Gastrocnemius medialis (tissue), 4 donors: ENCODE measurements at places on chromosomes 11 and 22.
A peak's percentile ranks its signal among the peaks of the same experiment; 100 is the strongest.

DNA sequence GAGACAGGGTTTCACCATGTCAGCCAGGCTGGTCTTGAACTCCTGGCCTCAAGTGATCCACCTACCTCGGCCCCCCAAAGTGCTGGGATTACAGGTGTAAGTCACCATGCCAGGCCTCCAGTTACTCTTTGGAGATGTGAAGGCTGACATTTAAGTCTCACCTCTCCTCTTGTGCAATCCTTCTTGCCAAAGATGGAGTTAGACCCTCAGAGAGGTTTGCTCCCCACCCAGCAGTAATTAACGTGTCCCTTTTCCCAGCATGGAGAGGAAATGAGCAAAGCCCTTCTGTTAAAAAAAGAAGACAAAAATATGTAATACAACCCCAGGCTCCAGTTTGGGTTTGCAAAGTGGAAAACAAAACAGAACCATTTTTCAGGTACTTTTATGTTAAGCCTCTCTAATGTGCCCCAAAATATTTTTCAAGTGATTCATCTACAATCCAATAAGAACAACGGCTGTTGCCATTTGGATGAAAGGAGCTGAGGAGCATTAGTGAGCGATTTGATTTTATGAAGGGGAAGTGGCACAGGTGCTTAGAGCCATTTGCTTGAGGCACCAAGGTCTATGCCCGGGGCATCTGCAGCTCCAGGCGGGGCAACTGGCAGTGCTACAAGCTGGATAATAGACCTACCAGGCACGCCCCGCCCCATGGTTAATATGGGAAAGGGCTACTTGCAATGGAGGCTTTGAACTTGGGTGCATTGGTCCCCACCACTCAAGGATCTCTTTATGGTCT, 57.2 kb downstream of the GRIK4 start:
- DNase-seq, result no peak

GRCh38 chr11:107722662-107723061, 10.8 kb upstream of the SLN start:
- DNase-seq, result no peak

- no peak for DNase-seq
These were observed 25.9 kb upstream of the PRSS23 start for GRCh38 chr11:86774417-86774816.

GRCh38 chr11:115656669-115657068, 152.5 kb upstream of the CADM1 start:
- DNase-seq, result no peak

DNA sequence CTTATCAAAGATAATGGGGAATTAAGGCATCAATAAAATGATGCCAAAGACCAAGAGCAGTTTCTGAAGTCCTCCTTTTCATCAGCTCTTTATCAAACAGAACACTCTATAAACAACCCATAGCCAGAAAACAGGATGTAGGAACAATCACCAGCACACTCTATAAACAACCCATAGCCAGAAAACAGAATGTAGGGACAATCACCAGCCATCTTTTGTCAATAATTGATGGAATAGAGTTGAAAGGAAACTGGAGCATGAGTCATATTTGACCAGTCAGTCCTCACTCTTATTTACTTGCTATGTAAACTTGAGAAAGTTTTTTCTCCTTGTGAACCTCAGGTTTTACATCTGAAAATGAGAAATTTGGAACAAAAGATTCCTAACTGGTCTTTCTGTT, 10.0 kb downstream of the MS4A2 start:
- no peak for DNase-seq

GRCh38 chr11:70415642-70416395, 17.5 kb downstream of the CTTN start:
- DNase-seq, result no peak

DNA sequence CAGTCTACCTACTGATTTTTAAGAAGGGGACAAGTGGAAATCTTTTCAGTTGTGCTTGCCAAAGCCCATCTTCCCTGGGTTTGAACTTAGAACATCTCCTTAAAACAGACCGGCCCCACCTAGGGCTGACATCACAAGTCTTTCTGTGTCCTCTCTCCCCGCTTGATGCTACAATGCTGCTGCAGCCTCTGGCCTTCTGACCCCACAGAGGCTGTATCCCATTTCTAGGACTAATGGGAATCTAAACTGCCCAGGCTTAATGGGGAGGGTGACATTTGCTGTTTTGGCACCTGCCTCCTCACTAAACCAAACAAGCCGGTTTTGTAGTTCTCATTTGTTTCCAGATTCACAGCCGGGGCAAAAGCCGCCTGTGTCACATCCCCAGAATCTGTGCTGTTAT, 121.3 kb upstream of the CADM1 start:
- no peak for DNase-seq

DNA sequence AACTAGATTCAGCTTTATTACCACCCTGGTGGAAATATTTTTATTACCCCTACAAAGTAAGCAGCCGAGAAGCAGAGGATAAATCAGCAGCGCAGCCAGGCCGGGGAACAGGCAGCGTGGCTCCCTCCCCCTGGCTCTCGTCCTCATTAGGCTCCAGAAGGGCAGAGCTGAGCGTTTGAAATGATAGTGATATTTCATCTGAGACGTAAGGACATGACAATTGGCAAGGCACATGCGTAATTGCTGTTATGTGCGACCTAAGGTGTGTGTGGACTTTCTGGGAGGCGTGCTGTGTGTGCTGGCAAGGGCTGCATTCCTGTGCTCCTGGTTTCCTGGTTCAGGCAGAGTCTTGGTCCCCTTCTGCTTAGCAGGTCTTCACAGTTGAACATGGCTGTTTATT, 247.8 kb downstream of the TBC1D22A start:
- no peak for DNase-seq

DNA sequence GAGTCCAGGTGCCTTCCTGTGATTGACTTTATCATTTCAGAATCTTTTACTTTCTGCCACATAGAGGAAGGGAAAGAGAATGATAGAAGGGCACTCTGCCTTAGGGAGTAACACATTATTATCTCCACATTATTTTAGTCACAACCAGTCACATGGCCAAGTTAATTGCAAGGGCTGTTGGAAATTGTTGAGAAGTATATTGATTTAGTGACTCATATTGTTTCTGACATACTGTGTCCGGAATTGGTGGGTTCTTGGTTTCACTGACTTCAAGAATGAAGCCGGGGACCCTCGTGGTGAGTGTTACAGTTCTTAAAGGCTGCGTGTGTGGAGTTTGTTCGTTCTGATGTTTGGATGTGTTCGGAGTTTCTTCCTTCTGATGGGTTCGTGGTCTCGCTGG, 8.7 kb downstream of the OR51B4 start:
- no peak for DNase-seq

DNA sequence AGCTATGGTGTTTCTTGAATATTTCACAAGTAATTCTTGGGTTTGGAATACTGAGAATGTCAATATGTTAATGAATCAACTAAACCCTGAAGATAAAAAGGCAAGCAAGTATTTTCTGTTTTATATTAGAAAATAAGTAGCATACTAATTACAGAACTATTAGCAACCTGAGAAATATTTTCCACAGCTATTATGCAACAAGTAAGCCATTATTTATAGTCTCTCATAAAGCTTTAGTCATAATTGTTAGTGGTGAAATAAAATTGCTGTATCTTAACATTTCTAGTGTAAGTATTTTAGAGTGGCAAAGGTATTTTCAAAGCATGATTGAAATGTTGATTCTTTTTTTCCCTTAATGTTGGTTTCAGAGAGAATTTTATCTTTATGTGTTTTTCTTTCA, 53.3 kb downstream of the FAR1 start:
- no peak for DNase-seq

DNA sequence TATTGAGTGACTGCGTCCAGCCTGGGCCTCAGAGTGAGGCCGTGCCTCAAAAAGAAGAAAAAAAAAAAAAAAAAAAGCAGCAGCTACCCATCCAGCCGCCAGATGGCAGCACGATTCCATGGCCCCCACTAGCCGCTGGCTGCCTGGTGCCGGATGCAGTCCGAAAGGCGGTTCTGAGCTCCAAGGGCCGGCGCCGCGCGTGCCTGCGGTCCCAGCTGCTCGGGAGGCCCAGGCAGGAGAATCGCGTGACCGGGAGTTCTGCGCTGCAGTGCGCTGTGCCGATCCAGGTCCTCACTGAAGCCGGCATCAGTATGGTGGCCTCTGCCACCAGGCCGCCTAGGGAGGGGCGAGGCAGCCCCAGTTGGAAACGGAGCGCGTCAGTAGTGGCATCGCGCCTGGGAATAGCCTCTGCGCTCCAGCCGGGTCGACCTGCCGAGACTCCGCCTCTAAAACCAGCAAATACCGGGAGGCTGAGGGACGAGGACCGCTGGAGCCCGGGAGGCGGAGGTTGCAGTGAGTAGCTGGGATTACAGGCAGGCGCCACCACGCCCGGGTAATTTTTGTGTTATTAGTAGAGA, 19.3 kb downstream of the SCARF2 start:
- DNase-seq, result peak; percentile 66

- no peak for DNase-seq
These were observed 41.7 kb downstream of the NARS2 start for GRCh38 chr11:78532991-78533390.

DNA sequence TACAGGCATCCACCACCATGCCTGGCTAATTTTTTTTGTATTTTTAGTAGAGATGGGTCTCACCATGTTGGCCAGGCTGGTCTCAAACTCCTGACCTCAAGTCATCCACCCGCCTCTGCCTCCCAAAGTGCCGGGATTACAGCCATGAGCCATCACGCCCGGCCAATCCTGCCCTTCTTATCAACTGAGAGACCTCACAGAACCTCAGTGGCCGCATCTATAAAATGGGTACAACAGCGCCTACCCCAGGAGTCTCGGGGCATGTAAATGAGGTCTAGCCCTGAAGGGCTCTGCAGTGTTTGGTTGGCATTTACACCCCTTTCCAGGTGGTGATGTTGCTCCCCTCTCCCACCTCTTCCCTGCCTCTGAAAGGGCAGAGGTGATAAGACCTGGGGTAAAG, 11.7 kb downstream of the SYNGR1 start:
- DNase-seq, result no peak

DNA sequence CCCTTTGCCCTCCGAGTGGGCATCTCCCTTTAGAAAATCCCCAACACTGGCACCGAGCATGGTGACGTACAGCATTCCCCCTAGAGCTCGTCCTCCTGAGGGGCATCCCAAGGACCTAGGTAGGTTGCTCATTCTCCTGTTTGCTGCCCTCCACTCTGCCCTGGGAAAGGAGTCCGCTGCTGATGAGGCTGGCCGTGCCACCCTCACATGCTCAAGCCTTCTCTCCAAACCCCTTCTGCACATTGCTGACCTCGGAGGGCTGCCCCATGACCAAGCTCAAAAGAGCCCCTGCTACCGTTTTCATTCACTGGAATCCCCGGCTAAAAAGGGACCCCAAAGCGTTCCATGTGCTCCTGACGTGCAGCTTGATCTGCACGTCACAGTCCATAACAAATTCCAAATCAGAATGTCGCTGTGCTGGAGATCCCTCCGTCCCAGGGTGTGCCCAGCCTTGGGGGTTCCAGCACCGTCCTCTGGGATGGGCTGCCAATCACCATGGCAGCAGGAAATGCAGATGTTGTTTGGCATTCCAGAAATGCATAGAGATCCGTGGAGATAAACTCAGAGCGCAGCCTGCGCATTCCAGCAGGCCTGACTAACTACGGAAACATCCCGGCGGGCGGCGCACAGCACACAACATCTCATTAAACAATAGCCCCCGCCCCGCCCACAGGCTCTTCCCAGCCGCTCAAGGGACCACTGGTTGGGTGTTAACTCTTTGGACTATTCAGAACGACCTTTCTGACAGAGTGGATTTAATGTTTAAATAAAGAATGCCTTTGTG, 26.3 kb upstream of the GNB1L start:
- DNase-seq, result no peak

DNA sequence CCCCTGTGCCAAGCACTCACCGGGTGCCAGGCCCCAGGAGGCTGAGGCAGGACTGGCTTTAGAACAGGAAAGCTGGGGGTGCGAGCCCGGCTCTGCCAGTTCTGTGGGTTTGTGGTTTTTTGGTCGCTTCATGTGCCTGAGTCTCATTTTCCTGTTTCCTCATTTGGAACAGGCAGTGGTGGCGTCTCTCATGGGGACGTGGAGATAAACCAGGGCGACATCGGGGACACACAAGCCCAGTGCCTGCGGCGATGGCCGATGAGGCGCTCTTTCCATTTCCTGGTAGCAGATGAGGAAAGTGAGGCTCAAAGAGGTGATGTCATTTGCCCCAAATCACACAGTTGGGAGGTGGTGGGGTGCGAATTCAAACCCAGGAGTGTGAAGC, 20.8 kb upstream of the CHKA start:
- DNase-seq, result no peak

GRCh38 chr11:86978756-86979608, 23.8 kb upstream of the FZD4 start:
- no peak for DNase-seq

- DNase-seq, result no peak
These were observed 139.5 kb upstream of the TTC12 start for GRCh38 chr11:113174882-113175281.

DNA sequence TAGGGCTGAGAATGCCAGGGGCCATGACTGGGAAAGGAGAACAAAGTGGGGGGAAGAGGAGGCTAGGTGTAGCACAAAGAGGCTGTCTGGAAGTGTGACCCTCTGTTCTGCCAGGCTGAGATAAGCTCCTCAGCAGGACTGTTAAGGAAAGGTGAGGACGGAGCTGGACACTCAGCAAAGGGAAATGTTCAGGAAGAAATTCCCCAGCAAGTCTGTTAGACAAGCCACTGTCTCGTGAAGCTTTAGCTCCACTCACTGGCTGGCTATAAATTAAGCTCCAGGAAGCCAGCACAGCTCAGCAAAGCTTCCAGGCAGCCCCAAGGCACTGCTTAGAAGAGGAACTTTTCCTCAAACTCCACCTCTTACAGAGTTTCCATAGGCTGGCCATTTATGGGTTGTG, 181.2 kb upstream of the API5 start:
- no peak for DNase-seq

DNA sequence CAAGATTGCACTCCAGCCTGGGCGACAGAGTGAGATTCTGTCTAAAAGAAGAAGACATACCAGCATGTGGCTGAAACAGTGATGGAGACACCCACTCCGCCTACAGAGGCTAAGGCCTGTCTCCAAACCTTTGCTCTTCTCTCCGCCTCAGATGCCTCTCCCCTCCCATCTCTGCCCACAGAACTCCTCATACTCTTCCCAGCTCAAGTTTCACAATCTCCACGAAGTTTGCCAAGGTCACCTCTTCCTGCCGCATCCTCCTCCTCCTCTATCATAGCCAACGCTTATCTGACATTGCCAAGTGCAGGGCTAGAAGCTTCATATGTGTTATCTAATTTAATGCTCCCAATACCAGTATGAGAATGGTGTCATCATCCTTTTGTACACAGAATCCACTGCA, 25.9 kb upstream of the FBLN1 start:
- DNase-seq, result no peak

- no peak for DNase-seq
These were observed 2.7 kb upstream of the ANO3 start for GRCh38 chr11:26329206-26329605.

GRCh38 chr11:75869661-75870455, 54.8 kb downstream of the UVRAG start:
- DNase-seq, result no peak

GRCh38 chr11:36373016-36374010, 77.2 kb downstream of the PRR5L start:
- DNase-seq, result no peak
